ENCODE measurements at places on chromosomes 2 and 18.

DNA sequence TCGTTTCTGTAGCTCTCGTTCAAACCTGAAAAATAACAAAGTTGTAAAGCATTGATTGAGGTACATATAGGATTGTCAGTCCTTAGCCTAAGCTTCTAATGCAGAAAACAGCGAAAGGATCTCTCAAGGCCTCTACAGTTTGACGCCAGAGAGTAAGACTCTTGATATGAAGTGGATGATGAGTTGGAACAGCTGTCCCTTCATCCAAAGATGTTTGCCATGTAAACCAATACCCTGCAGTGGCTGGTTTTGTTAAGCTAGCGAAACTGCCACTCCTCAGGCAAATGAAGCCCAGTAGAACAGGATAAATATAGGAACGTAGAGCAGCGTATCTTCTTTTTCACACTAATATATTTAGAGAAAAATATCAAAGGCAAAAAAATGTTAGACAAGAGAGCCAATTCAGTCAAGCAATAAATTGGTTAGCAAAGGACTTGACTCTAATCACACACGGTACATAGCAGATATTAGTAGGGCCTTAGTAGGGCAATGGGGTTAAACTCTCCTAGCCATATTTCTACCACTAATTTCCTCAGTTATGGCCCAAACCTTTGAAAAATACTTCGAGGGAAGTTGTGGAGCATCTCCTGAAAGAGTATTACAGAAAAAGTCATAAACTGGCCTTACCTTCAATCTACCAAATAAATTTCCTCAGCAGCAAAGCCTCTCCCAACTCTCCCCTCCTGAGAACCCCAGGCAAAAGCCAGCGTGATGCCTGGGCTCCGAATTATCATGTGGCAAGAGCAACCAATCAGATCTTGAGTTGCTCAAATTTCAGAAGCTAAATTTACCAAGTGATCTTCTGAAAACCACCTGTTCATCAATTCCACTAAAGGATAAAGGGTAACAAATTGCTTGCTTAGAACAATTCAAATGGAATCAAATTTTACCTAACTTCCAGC, at the start of gene NEB:
NEB (minus strand) TSS at position 706 of the 902 bp plus-strand sequence. CDS start 1,320 bp downstream, outside the sequence.
- no peak for DNase-seq

- no peak for DNase-seq
Observed at GRCh38 chr2:109325570-109325969, 196.6 kb downstream of the SH3RF3 start.

GRCh38 chr2:203889944-203890343, 22.4 kb downstream of the CTLA4 start:
- no peak for DNase-seq

DNA sequence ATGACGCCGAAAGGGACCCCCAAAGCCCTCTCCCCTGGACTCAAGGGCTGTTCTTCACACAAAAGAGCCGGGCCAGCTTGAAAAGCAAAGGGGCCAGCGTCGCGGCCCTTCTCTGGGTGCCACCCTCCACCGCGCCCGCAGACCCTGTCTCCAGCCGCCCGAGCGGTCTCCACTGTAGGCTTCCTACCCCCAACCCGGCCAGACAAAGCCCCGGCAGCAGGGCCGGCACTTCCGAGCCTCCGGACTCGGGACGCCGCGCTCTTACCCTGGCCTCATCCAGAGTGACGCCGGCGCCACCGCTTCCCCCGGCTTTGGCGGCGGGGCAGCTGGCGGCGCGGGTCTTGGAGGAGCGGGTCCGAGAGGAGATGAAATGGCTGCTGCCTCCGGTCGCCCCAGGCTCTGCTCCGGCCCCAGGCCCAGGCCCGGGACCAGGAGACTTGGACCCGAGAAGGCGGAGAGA, 603 bp downstream of the ATAD2B start:
- DNase-seq = peak; percentile 50

GRCh38 chr2:239391286-239392071, 9.3 kb downstream of the HDAC4 start:
- no peak for DNase-seq

GRCh38 chr2:170812710-170813600, 3.7 kb upstream of the GAD1 start:
- peak; percentile 40 for DNase-seq

DNA sequence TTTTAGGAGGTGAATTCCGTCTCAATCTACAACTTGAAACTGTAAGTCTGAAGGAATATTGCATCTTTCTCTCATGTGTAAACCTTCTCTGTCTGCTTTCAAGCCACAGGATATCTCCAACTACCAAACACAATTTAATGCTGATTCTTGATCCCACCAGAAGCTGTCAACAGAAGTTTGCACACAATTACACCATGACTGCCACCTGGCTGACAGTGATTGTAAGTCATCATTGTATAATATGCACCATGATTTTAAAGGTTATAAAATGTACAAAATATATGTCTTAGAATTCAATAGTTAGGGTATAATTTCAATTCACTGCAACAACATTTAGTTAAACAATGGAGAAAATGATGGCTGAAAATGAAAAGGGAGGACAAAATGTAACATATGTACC, 18.4 kb downstream of the PREPL start:
- peak; percentile 37 for DNase-seq

- no peak for DNase-seq
Observed at GRCh38 chr18:65415098-65415497, 335.7 kb upstream of the CDH7 start.

DNA sequence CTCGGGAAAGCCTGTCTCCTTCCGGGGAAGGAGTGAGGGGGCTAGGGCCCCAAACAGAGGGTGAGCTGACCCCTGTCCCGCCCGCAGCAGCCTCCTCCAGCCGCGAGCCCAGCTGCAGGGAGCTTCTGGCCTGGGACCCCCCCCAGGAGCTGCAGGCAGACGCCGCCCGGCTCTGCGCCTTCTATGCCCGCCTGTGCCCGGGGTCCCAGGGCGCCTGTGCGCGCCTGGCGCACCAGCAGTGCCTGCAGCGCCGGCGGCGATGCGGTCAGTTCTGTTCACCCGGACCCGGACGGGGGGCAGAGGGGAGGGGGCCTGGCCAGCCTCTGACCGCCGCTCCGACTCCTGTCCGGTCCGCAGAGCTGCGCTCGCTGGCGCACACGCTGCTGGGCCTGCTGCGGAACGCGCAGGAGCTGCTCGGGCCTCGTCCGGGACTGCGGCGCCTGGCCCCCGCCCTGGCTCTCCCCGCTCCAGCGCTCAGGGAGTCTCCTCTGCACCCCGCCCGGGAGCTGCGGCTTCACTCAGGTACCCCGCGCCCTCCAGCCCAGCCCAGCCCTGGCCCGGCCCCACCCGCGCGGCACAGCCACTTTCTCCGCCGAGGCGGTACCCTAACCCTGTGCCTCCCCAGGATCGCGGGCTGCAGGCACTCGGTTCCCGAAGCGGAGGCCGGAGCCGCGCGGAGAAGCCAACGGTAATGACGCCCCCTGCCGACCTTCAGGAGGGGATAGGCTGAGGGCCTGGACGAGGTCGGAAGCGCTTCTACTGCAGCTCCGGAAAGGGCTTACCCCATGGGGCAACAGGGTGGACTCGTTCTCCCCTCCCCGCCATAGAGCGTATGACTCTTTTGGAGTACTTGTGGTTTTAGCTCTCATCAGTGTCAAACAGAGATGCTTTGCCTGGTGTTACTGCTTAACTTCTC, 2.0 kb upstream of the CHRND start:
- peak; percentile 82 for DNase-seq

GRCh38 chr2:23574919-23575654, 190.1 kb downstream of the KLHL29 start:
- DNase-seq = no peak

GRCh38 chr2:134131681-134132489, 122.0 kb upstream of the MGAT5 start:
- DNase-seq = no peak

- no peak for DNase-seq
Observed at GRCh38 chr2:102282678-102283091, 28.7 kb upstream of the IL1RL1 start.

- no peak for DNase-seq
Observed at GRCh38 chr2:197269815-197270214, 40.8 kb downstream of the ANKRD44 start.

- peak; percentile 60 for DNase-seq
Observed at GRCh38 chr2:42810971-42811811, 18.8 kb upstream of the HAAO start.

GRCh38 chr18:59001721-59002120, 137.0 kb downstream of the ZNF532 start:
- DNase-seq = no peak

- DNase-seq = no peak
Observed at GRCh38 chr2:10059552-10060335, 16.4 kb downstream of the KLF11 start.

- DNase-seq = no peak
Observed at GRCh38 chr2:144712550-144712940, 192.6 kb upstream of the ZEB2 start.

- DNase-seq = no peak
Observed at GRCh38 chr2:12728221-12728777, 11.6 kb downstream of the TRIB2 start.

DNA sequence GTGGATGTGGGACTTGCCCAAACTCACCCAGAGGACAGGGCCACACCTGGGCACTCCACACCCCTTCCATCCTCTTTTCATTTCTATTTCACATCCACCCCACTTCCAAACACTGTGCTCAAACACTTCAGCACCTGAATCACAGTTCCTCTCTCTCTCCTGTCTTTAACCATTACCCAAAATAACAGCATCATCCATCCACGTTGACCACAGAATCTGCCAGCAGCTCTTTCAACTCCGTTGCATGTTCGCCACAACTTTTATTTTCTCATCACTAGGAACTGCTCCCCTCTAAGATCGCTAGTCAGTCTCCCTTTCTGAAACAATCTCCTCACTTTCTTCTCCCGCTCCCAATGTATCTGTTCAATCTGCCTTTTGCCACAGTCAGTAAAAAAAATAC, 121.6 kb upstream of the HNRNPA3 start:
- DNase-seq = no peak

- peak; percentile 40 for DNase-seq
Observed at GRCh38 chr2:137154946-137155345, 389.6 kb downstream of the THSD7B start.

DNA sequence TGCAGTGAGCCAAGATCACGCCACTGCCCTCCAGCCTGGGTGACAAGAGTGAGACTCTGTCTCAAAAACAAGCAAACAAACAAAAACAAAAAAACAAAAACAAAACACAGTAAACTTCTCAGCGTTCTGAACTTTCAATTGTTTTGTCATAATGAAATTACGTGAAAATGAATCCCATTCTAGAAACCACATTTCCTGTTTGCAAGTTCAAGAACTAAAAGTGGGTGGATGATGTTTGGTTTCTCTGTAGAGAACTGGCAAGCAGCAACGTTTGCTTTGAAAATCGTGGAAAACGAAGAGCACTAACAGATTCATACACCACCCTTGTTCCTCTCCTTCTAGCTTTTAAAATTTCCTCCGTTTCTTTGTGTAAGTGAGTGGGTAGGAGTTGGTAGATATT, 226.1 kb upstream of the LYPD1 start:
- DNase-seq = no peak

DNA sequence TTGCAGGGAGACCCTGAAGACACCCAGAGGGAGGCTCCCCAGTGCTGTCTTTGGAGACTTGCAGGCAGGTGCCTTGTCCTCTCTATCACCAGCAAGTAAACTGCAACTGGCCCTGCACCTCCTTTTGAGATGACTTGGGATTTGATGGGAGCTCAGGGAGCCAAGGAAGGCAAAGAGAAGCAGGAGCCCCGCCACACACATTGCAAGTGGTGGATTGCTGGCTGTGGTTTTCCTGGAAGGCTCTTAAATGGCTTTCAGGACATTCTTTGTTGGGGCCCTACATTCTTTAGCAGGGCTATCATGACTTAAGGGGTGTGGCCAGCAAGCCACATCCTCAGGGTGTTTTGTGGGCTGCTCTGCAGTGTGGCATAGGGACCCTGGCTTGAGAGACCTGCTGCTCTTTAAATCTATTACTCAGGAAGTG, 39.9 kb upstream of the CDC42EP3 start:
- DNase-seq = no peak

- DNase-seq = no peak
Observed at GRCh38 chr2:239209783-239210182, 191.0 kb downstream of the HDAC4 start.

DNA sequence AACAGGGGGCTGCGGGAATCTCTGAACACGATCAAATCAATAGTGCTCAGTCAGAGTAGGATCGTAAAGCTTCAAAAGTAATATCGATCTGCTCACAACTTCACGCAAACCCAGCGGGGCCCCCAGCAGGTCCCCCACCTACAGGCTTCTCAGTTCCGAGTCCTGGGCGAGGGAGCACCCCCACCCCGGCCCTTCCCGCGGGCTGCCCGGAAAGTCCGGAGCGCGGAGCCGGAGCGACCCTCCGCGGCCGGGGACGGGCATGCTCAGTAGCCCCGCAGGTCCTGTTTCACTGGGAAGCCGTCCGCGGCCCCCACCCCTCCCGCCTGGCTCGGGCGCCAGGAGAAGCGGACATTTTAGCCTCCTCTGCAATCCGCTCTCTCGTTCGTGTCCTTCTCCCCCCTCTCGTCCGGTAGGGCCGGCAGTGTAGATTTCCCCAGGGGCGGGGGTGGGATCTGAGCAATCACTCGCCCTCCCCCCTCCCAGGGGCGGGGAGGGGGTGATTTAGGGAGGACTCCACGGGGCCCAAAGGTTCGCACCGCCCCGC, 3.3 kb upstream of the SPRED2 start:
- peak; percentile 90 for DNase-seq

DNA sequence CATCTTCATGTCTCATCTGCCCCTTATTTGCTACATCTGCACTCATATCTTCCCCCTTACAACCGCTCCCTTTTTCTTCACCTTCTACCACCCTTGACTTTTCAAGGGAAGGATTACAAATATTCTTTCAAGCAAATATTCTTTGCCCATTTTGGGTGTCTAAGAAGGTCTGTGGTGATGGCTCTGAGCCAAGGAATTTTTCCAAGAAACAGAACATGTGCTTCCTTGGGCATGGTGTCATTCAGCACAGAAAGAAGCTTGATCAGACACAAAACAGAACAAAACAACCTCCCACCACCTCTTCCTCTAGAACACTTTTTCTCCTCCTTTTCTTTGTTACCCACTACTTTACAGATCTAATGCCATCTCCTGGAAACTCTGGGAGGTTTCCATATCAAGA, 313.7 kb downstream of the SATB2 start:
- no peak for DNase-seq

DNA sequence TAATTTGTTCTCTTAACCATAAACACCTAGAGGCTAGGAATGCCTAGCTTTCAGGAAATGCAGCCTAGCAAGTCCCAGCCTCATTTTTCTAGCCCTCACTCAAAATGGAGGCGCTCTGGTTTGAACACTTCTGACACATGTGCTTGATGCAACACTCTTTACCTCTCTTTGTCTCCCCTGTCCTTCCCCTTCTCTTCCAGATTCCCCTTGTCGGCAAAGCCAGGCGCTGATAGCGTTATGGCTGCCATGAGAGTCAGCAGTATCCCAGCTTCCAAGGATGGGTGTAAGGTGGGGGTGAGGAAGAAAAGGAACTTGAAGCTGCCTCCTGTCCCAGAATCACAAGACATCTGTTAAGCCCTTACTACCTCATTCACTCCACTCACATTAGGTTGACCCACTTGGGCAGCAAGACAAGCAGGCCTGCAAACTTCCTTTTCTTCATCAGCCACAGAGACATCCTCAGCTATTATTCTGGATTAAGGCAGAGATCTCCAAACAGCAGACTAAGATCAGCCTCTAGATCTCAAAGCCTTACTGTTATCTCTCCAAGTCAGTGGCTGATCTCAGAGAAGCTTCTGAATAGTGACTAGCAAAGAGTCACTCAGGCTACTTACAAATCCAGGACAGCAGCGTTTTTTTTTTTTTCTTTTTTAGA, 1.9 kb upstream of the ST3GAL5 start:
- DNase-seq = no peak

Measured in WERI-Rb-1 (cell line).